Activated effector memory CD4-positive, alpha-beta T cell treated with Interleukin-2 at 50 U/mL for 16 hours (primary cell): ENCODE measurements at places on chromosomes 2 and 18.

DNA sequence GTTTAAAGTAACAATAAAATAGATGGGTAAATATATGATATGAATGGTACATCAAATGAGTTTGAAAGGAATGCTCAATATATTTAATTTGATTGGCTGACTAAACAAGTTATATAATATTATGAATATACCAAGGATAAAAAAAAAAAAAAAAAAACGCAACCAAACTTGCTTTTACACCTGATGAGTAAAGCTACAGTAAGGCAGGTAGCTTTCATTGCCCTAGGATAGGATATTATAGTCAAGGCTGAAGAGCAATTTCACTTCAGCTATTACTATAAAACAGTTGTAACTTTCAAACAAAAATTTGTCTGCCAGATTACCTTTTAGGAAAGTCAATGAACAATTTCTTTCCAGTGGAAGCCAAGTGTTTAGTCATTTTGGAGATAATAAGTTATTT lies 56.8 kb upstream of the PEX13 start:
- no peak for DNase-seq

DNA sequence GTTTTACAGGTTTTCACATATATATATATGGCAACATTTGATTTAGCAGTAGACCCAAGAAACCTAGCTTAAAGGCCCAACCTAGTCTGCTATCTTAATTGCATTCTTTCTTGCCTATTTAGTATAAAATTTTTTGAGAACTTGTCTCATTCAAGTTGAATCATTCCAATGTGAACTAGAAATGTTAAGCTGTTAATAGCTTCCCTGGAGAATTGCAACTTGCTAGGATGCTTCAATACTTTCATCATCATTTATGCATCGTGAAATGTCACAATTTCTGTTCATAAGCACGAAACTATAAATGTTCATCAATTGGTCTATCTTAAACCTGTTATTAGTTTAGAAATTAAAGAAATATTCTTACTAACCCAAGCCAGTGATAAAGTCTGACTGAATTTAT lies 217.6 kb downstream of the BABAM2 start:
- DNase-seq, result no peak

- DNase-seq, result no peak
Measured at GRCh38 chr2:47487498-47487875, 84.5 kb downstream of the MSH2 start.

- no peak for DNase-seq
Measured at GRCh38 chr2:1685078-1685956, 59.0 kb downstream of the PXDN start.

DNA sequence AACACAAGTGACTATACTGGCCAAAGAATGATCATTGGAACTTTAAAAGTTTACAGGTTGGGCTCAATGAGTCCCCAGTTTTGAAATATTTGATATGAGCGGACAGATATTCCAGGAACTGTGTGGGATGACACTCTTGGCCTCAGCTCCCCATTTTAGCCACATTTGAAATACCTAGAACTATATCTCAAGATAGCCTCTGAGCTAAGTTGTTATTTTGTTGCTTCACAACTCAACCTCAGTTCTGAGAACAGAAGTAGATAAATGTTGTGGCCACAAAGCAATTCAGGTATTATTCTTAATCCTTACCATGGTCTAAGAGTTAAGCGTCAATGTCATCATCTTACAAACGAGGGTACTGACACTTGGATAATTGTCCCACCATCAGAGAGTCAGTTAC lies 172.2 kb upstream of the SETBP1 start:
- DNase-seq, result no peak

- DNase-seq, result no peak
Measured at GRCh38 chr18:45625596-45625995, 10.3 kb downstream of the SLC14A2 start.

GRCh38 chr2:130380096-130380934 lies 24.5 kb downstream of the PTPN18 start:
- DNase-seq, result no peak

- DNase-seq, result no peak
Measured at GRCh38 chr18:45525301-45525700, 90.0 kb upstream of the SLC14A2 start.

GRCh38 chr2:215752991-215753390 lies 260.4 kb downstream of the MREG start:
- no peak for DNase-seq

- DNase-seq, result no peak
Measured at GRCh38 chr2:26483957-26484565, 6.1 kb upstream of the OTOF start.

- DNase-seq, result no peak
Measured at GRCh38 chr2:17594533-17595401, 54.3 kb downstream of the VSNL1 start.

GRCh38 chr18:39318462-39318861 lies 1752.9 kb upstream of the CELF4 start:
- DNase-seq, result no peak

DNA sequence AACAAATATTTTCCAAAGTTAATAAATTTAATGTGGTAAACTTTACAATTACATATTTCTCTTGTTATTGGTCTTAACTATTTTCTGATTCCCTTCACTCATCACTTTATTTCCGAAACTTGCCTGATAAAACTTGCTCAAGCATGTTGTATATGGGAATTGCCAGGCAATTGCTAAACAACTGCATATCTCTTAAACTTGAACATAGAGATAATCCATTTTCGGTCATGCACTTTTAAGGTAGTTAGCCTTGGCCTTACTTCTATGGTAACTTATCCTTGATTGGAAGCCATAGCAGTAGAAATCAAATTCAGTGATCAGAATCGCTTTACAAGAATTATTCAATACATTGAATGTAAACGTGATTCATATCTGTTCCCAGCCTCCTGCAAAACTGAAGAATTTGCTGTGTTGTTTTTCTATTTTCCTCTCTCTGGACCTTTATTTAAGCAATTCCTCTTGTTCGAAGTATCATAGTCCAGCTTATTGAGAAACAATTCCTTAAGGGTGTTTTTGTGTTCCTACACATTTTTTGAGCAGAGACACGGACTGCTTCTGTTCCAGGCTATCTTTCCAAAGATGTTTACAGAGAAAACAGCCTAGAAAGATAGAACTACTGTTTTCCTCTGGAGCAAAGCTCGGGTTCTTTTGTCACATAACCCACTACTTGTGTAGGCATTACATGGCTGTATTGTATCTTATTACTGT lies 674.3 kb downstream of the IRS1 start:
- no peak for DNase-seq

DNA sequence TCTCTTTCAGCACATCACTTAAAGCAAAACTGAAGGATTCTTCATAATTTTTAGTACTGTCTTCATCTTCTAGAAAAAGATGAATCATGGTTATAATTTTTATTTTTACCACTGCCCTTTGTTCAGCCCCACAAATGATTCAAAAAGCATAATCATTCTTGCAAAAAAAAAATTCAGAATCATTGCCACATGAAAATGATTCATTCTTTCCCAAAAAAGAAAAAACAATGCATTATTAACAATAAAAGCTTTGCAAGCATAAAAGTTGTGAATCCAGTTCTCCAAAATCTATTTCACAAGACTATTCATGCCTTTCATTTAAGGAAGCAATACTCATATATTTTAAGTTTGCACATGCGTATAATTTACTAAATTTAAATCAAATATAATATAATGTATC lies 204.8 kb downstream of the RBM43 start:
- DNase-seq, result no peak

GRCh38 chr2:215811409-215812345 lies 201.7 kb downstream of the MREG start:
- no peak for DNase-seq

DNA sequence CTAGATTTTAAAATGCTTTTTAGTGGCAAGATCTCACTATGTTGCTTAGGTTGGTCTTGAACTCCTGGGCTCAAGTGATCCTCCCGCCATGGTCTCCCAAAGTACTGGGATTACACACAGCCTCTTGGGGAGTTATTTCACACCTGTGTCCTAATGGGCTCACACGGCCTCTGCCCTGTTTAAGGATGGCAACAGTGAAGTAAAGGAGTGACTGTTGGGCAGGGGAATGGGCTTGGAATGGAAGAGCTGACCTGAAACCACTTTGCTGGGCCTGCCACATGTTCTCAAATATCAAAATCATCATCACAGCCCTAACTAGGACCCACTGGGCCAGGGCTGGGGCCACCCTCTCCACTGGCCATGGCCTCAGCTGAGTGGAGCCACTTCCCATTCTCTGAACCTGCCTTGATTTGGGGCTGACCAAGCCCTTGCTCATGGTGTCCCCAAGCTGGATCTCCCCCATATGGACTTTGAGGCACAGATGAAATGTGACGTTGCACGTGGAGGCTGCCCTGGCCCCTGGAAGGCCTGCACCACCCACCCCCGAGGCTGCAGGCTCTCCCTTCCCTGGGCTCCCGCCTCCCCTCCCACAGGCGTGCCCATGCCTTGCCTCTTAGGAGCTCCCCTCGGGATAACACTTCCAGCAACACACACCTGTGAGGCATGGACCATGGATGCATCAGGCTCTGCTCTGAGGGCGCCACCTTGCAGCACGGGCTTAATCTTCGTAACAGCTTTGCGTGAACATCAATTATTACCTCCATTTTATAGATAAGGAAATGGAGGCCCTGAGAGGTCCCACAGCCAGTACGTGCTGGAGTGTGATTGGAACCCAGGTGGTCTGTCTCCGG lies 71.8 kb upstream of the SMAD7 start:
- no peak for DNase-seq

GRCh38 chr2:27431395-27431794 lies 3.0 kb downstream of the NRBP1 start:
- no peak for DNase-seq

DNA sequence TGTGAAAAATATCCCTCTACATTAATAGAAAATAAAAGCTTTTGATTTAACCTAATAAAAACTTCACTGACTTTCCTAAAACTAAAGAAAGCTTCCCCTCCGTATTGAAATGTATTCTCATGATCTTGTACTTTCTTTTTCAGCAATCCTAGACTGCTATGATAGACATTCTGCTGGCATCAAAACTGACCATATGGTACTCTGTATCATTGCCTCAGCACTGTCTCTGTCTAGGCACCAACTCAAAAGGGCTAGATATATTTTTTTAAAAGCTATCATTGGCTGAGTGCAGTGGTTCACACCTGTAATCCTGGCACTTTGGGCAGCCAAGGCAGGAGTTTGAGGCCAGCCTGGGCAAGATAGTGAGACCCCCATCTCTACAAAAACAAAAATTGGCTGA lies 32.9 kb downstream of the CDKL4 start:
- DNase-seq, result no peak

DNA sequence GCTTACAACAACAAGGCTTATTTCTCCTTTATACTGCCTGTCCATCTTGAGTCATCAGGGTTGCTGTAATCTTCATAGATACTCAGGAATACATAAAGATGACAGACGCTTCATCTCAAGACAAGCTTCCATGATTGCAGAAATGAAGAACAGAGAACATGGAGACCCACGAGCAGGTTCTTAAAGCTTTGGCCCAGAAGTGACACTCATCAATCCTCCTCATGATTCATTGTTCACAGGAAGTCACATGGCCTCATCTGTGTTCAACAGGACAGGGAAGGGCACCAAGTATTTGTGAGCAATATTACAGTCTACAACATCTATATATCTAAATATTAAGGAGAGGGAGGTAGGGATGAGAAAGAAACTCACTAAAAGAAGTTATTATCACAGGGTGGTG lies 36.5 kb upstream of the PGAP1 start:
- DNase-seq, result no peak

DNA sequence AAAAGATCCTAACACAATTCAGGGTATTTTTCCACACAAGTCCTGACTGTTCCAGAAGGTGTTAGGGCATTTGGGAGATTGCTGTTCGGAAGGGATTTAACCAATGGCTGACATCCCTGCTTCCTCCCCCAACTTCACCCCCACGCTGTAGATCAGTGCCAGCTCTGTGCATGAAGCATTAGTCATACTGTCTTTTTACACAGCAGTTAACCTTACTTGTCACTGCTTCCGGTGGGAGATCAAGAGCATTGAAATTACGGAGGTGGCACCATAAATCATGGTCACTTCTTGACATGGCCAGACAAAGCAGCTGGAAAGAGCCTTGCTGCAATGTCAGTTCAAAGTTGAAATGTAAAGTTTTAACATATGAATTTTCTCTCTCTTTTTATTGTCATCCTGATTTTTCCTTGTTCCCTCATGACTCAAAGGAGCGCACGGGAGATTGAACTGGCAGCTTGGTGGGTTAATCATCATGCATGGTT lies 70.2 kb downstream of the HRH4 start:
- DNase-seq, result no peak

- no peak for DNase-seq
Measured at GRCh38 chr18:38563396-38563980, 997.9 kb upstream of the CELF4 start.

GRCh38 chr2:71531522-71532047 lies 78.2 kb downstream of the DYSF start:
- no peak for DNase-seq

DNA sequence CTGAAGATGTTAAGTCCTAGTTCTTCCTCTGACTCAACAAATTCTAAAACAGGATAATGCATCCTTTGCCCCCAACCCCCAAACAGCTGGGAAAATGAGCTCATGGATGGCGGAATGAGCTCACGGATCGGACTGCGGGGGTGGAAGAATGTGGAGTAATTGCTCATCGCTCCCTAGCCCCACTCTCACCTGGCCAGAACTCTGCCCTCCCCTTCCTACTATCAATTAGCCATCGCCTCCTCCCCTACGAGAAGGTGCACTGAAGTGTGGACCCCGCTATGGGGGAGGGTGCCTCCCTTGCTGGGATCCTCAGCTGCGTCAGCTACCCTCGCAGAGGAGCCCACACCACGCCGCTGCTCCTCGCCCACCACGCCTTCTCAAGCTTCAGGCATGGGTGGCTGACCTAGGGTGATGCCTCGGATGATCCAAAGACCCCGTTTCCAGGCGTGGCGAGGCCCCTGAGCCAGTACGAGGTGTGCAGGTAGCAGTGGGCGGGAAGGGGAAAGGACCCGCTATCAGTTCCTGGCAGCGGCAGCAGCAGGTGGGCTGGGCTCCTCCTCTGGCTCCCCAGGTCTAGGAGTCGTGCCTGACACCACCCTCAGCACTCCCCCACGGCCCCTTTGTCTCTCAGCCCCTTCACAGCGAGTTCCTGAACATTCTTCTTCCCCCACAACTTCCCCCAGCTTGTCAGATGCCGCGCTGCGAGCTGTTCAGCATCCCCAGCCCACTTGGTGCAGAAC lies 82.1 kb upstream of the POMC start:
- no peak for DNase-seq
